ENCODE measurements at places on chromosomes 13 and 19.

GRCh38 chr19:46721269-46722003, 4.5 kb upstream of the PRKD2 start:
- no peak for DNase-seq

DNA sequence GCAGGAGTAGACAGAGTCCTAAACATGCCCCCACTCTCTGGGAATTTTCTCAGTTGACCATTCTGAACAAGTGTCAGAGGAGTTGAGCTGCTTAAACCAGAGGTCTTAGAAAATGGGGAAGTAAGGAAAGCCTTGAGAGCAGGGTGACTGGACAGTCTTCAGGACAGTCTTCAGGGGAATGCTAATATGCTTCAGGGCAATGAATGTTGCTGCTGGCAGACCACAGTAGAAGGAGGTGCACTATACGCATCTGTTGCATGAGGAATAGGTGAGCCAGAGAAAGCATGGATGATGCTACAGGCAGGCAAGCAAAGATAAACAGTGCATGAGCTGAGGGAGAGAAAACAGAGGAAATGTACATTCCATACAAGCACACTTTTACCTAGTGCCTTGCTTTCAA, 196.6 kb upstream of the GPR12 start:
- DNase-seq: no peak

- DNase-seq: no peak
Measured at GRCh38 chr13:20337884-20338551, 105.9 kb upstream of the GJB6 start.

DNA sequence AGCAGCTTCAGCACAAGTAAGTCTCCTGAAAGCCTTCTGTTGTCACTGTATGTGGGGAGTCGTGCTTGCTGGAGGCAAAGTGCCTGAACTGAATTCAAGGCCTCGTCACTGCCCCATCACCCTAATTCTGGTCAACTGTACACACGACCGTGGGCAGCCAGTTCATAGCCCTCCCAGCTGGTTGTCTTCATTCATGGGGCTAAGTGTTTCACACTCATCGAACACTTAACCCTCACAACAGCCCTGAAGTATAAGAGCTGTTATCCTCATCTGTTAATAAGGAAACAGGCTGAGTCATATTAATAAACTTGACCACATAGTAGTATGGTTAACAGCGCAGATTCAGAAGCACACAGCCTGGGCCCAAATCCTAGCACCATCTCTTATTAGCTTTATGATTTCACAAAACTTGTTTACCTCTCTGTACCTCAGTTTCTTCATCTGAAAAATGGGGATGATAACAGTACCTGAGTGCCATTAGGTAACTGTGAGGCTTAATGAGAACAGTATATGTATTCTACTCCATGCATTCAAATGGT, 66.7 kb downstream of the CDADC1 start:
- no peak for DNase-seq

- no peak for DNase-seq
Measured at GRCh38 chr13:34011552-34012085, 193.7 kb downstream of the RFC3 start.

GRCh38 chr13:43364210-43365038, 341.0 kb downstream of the DNAJC15 start:
- no peak for DNase-seq

GRCh38 chr13:27954406-27954851, 14.7 kb downstream of the CDX2 start:
- no peak for DNase-seq

- no peak for DNase-seq
Measured at GRCh38 chr13:72463561-72463960, 263.9 kb downstream of the MZT1 start.

DNA sequence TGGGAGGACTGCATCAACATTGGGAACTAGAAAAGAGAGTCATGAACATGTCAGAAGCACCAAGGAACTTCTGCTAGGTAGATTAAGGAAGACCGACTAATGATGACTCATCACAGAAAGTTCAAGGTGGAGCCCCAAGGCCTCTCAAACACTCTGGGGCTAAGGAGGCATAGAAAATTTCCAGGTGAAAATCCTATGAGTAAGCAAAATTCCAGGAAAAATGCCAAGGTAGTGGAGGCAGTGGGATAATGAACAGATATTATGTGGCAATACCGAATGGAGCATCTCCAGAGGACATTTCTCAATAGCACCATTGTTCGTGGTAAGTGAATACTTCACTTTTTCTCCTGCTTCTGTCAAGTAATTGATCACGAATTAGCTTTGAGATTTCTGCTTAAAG, 336.5 kb downstream of the MZT1 start:
- DNase-seq: no peak

DNA sequence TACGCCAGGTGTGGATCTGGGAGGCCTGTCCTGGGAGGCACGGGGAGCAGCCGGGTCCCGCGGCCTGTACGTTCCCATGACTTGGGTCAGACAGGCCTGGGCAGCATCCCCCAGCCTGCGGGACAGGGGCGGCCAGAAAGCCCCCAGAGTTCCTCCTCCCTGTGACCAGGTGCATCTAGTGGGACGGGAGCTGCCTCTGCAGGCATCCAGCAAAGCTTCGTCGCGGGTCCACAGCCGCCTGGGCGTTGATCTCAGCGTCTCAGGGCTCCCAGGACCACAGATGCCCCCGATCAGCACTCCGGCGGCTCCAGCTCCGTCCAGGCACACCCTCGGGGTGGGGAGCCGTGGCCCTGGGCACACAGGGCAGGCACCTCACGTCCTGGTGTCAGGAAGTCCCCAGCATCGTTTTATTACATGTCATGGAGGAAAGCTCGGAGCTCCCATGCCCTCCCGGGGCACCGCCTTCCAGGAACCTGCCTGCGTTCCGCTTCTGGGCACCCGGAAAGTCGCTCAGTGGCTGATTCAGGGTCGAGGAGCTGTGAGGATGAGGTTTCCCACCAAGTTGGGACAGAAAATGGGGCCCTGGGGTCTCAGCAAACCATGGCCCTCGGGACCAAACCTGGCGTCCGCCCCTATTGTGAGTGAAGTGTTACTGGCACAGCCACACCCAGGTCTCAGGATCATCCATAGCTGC, 1.5 kb upstream of the GZMM start:
- no peak for DNase-seq

- no peak for DNase-seq
Measured at GRCh38 chr19:19349365-19349764, 28.7 kb downstream of the MAU2 start.

GRCh38 chr19:36266375-36266961, 51.6 kb downstream of the ZNF146 start:
- DNase-seq: no peak

DNA sequence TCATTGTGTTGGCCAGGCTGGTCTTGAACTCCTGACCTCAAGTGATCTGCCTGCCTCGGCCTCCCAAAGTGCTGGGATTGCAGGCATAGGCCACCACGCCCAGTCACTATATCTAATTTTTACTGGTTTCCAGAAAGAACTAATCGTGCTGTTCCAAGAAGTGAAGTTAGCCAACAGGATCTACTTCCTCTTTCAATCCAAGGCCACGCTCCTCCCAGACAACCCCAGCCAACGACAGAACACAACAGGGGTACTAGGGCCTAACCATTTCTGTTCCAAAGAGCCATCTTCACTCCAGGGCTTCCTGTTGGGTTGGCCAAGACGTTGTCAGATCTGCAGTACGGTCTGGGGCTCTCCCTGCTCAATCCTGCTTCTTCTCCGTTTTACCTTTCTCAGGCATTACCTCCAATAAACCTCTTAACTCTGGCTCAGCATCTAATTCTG, 7.0 kb upstream of the LSM14A start:
- DNase-seq: no peak

- DNase-seq: no peak
Measured at GRCh38 chr13:110478405-110479214, 82.9 kb downstream of the RAB20 start.

DNA sequence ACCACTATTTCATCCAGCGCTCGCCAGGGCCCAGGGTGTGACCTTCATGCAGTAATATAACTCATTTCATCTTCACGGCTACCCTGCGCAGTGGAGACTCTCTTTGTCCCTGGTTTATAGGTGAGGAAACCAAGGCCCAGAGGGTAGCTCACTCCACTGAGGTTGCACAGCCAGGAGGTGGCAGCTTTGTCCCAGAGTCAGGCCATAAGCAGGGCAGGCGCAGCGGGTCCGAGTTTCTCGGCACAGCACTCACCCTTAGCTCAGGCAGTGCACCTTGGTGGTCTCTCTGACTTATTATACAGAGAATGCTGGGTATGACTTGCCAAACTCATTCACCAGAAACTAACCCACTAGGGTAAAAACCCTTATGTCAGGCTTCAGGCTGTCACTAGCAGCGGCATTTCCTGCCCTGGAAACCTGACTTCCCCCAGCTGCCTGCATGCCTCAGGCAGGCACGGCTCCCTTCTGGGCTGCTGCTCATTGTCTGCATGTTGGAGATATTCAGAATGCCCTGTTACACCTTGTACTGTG, 24.5 kb downstream of the PPP5C start:
- DNase-seq: no peak

DNA sequence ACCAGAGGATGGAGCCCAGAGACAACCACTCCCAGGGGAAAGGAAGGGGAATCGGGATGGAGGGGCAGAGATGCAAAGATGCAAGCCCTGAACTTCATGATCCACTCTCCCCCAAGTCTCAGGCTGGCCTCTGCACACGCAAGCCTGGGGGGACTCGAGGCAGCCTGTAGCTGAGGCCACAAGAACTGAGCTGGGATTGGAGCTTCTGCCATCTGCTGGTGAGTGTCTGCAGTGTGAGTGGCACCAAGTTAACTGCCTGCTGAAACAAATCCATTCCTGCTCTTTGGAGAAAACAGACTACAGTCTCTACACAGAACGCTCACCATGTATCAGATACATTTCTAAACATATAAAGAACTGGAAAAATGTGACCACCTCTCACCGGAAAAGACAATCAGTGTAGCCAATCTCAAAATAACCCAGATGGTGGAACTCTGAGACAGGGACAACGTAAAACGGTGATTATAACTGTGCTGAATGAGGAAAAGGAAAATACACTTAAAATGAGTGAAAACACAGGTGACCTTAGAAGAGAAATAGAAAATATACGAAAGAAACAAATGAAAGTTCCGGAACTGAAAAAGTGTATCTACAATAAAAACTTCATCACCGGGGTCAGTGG, 62.1 kb downstream of the KLF2 start:
- DNase-seq: peak; percentile 10

DNA sequence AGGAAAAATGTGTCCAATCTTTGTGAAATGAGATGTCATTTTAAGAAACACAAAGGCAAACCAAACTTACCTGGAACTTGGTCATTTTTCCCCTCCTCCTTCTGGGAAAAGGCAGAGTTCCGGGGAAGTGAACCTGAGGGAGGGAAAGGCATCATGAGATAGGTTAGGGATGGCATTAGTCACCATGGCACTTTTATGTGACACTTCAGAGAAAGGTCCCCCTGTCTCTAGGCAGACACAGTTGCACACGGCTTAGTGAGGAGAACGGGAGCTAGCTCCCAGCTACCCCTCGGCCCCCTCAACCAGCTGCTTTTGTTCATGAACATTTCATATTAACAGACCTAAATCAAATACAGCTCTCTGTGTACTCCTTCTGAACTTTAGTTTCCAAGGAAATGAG, 1.5 kb downstream of the ZNF235 start:
- DNase-seq: no peak

DNA sequence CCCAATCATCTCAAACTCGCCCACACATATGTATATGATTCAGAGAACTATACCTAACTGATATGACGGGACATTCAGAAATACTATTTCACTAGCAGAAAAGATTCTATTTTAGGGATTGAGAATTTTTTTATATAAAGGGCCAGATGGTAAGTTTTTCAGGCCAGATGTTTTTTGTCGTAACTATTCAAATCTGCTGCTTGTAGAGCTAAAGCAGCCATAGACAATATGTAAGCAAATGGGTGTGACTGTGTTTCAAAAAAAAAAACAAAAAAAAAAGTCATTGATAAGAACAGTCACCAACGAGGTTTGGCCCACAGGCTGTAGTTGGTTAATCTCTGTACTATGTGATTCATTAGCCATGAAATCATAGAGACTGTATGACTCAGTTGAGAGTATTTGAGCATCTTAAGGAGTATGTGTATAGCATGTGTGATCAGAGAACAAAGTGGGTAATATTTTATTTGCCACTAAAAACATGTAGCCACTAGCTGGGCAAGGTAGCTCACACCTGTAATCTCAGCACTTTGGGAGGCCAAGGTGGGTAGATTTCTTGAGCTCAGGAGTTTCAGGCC, 2724.7 kb downstream of the PCDH9 start:
- DNase-seq: peak; percentile 24

DNA sequence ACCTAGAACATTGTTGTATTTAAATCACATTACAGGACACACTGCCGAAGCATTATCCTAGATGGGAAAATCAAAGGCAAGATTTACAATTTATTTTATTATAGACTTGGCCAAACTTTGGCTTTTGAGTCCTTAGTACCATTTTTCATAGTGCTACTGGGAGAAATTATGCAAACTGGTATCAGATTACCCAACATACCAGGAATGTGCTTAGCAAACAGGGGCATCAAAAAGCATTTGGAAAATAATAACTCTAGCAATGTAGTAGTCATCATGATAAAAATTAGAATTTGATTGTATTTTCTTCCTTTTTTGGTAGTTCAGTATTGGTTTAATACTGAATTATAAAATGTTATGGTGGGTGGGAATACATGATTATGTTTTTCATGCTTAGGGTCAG, 34.0 kb downstream of the GPC6 start:
- no peak for DNase-seq

DNA sequence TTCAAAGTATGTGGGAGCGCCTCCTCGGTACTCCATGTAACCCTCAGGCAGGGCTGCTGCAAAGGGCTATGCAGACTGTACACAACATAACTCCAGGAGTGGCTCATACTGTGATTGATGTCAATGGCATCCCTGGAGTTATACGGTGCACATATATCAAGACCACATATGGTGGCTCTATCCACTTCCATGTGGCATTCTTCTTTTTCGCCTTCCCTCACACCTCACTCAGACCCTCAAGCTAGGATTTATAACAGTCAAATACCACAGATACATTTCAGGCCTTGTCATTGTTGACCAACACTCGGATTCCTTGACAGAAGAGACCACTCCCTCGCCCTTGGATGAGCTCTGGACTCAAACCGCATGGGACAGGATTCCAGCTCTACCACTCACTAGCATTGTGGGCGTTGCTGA, 11.3 kb upstream of the UBL3 start:
- DNase-seq: peak; percentile 87

GRCh38 chr13:46232281-46232680, 20.6 kb downstream of the LRRC63 start:
- DNase-seq: no peak

DNA sequence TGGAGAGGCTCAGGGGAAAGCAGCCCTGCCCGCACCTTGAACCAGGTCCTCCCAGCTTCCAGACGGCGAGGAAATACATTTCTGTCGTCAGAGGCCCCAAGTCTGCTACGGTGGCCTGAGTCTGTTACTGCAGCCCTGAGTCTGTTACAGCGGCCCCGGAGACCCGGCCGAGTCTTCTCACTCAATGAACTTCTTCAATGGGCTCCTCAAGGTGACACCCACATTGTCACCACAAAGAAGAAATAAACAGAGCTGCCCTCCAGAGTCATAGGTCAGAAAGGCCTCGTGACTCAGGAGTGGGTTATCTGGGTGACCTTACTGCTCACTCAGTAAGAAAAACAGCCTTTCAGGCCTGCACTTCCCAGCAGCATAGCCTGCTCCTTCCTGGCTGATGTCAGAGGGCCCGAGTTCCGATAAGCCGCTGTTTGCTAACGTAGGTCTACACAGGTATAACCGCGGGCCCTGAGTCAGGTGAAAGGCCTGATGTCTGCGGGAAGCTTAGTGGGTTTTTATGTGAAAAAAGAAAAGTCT, 66.9 kb upstream of the TM9SF2 start:
- no peak for DNase-seq
